NK-92 treated with Interleukin-12 subunit alpha and Interleukin-12 subunit beta, amount 100 ng/mL, for 24 hours (cell line): ENCODE measurements at places on chromosomes 13 and 19.

DNA sequence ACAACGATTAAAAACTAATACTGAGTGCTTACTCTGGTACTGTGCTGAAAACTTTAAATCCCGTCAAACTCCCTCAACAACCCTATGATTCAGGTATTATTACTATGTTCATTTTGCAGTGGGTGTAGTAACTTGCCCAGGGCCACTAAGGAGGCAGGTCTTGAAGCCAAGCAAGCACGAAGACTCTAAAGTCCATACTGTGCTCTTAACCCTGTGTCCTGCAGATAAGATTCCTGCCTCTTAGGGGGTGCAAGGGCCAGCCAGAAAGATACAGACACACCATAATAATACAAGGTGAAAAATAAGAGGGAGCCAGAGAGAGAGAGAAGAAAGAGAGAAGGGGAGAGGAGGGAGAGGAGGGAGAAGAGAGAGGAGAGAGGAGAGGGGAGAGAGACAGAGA lies 95.5 kb downstream of the CDADC1 start:
- no peak for DNase-seq

DNA sequence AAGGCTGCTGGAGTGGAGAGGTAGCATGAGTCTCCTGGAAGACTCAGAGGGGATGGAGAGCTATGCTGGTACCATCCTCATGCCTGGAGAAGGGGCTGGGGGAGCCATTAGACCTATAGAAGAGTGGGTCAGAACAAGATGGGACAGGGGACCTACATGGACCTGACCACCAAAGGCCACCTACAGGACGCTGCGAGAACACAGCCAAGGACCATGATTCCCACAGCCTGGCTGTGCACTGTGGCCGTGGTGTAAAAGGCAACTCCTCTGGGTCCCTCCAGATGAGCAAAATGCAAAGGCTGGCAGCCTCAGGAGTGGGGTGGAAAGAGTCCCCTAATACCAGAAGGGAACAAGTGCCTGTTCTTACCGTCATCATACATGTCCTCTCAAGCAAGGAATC lies 216.2 kb downstream of the SLC7A1 start:
- DNase-seq = no peak

- DNase-seq = no peak
Observed at GRCh38 chr13:85266331-85266730, 532.9 kb downstream of the SLITRK6 start.

- DNase-seq = no peak
Observed at GRCh38 chr19:10334588-10335351, 1.4 kb upstream of the RAVER1 start.

DNA sequence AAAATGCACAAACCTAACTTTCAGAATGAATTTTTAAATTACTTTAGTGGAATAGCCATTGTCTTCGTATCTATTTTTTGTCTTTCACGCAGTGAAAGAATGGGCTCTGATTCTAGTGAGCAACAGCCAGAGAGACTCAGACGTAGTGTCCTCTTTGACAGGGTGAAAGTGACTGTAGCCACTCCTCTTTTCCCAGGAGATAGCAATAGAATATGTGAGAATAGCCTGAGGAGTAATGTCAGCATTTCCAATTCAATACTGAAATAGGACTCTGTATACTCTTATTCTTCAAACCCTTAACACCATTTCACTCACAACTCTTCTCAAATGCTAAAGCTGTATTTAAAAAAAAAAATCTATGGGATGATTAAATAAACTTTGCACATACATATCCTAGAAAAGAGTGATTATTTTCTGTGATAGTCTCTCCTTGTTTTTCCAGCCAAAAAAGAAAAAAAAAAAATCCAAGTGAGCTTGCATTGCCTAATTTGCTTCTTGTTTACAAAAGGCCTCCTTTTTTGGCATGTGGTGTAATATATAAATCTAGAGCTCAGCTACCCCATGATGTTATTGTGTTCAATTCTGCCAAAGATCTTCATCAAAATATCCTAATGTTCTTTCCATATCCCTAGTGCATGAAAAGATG lies 626.1 kb upstream of the SLITRK6 start:
- DNase-seq = no peak

DNA sequence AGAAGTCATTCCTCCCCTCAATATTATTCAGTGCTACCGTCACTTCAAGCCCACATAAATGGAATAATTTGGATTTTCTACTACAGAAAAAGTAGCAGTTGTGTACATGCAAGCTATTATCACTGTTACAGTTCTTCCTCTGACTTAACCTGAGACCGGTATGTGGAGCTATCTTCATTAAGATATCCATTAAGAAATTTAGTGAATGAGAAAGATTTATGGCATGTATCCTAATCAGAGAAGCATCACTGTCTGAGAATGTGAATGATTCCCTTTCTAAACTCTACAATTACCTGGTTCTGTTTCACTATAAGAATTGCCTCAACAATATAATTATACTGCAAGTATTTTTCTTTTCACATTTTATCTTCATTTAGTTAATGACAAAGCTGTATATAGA lies 278.7 kb downstream of the KLF5 start:
- DNase-seq = no peak
